ENCODE measurements at places on chromosomes 4 and X.

GRCh38 chrX:43676971-43677572 is 21.0 kb downstream of the MAOA start:
- DNase-seq = peak; percentile 19

DNA sequence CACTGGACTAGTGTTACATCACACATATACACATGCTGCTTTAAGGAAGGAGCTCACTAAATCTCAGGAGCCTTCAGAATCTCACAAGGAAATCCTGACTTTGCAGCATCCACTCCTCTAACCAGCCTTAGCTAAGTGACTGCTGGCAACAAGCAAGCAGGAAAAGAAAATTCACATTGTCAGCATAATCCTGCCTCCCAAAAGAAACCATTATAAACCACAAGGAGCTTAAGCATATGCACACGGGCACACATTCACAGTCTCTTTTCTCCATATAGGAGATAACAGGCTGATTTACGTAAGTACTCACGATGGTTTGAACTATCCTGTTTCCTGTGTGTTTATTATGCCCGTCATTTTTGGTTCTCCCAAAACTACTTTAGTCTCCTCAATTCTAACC is 136.3 kb downstream of the TMEM144 start:
- DNase-seq = no peak

GRCh38 chr4:85522277-85522676 is 47.3 kb downstream of the ARHGAP24 start:
- DNase-seq = no peak

- no peak for DNase-seq
Measured at GRCh38 chr4:27234306-27234899, 373.8 kb downstream of the STIM2 start.
